ENCODE measurements at places on chromosomes 2 and 18.

GRCh38 chr2:109218087-109218791 is 89.2 kb downstream of the SH3RF3 start:
- DNase-seq, result no peak

DNA sequence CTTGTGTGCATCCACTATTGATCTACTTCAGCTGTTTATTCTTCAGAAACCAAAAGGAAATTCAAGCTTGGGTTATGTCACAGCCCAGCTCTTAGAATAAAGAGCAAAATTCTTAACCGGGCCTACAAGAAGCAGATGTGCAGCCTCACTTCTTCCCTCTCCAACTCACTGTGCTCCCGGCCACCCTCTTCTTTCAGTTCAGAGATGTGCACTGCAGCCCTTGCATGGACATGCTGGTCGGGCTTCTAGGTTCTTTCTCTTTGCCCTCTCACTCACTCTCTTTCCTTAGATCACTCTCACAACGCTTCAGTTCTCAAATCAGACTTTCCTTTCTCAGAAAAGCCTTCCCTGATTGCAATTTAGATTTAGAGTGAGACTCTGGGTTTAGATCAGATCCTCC is 104.1 kb downstream of the CHN1 start:
- DNase-seq, result no peak

DNA sequence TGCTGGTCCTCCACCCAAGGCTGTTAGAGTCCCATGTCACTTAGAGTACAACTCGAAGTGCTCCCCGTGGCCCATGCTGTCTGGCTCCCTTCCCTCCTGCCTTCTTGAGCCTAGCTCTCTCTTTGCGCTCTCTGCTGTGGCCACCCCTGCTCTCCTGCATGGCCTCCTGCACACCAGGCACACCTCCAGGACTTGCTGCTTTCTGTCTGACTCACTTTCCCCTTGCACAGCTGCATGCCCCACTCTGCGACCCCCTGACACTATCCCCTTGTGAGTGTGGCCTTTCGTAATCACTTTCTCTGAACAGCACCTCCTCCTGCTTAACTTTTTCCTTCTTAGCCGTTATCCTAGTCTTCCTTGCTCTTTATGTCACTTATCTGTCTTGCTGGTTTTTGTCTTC is 343.6 kb downstream of the TGIF1 start:
- no peak for DNase-seq

GRCh38 chr18:56373601-56374000 is 264.8 kb downstream of the TXNL1 start:
- no peak for DNase-seq

GRCh38 chr2:85420536-85421259 is 2.2 kb downstream of the SH2D6 start:
- DNase-seq, result peak; percentile 90

DNA sequence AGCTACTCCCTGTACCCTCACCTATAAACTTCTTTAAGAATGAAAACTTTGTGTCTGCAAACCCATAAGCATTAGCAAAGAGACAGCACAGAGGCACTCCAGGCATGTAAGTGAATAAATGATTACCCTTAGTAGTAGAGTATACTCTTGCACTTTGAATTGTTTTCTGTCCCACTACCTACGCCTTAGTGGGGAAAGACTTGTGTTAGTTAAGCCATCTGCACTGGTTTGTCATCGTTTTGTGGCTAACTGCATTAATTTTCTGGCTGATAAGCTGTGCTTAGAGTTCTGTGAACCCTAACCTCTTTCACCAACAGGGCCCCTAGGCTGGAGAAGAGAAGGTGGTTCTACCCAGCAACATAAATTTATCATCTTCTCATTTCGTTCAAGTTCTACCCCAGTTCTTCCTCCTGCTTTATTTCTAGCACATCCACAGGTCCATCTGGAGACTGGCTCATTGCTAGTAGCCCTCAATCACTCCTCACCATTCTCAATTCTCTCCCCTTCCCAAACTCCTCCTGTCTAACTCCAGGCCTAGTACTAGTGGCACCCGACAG is 710 bp downstream of the LMAN2L start:
- no peak for DNase-seq

DNA sequence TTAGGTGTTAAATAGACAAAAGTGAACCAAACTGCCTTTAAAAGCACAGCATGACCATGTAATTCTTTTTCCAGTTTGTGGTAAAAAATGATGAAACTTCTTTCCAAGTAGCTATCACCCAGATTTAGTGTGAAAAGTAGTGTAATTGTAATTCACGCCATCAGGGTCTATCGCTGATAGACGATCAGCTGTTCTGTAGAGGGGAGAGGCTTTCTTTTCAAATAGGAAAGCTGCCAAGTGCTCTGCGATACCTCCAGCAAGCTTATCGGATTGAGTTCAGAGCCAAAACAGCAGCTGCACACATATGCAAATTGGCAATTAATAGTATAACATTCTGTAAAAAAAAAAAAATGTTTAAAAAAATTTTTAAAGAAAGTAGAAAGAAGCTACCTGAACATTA is 61.9 kb upstream of the PSMD14 start:
- no peak for DNase-seq

DNA sequence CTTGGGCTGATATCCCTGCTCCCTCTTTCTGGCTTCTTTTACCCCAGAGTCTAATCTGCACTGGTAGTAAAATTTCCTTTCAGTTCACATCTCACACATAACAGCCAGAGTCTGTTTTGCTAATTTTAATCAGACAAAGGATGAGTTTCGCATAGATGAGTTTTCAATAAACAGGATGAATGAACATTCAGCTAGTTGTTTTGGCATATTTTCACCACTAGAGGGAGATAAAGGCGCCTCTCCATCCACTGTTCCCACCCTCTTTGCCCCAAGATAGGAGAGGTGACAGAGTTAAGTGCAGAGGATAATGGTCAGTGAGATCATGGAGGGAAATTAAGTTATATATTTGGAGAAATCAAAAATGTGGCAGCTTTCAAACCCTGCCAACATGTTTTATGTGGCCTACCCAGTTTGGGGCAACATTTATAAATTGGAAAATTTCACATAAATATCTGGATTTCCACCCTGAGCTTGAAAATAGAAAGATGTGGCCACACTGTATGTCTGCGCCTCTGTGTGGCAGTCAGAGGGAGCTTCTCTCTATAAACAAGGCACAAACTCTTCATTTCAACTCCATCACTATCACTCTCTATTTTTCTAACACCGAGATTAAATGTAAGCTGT is 48.5 kb upstream of the DTNA start:
- DNase-seq, result peak; percentile 26

DNA sequence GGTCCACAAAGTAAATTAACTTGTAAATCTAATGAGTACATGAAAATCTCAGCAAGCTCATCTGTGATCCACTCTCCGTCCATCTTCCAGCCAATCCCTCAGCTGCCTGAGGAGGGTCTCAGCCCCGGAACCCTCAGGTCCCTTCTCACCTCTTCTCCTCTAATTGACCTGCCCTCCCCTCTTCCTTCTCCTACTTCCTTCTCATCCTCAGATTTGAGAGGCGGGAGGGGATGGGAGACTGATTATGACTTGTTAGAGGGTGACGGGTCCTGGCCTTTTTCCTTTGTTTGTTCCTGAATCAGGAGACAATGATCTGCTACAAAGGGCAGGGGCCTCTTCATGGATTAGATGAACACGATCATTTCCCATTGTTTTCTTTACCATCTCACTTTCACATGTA is 80.1 kb downstream of the CYBRD1 start:
- no peak for DNase-seq

- DNase-seq, result no peak
Measured at GRCh38 chr2:239021224-239021623, 173.3 kb downstream of the TWIST2 start.

DNA sequence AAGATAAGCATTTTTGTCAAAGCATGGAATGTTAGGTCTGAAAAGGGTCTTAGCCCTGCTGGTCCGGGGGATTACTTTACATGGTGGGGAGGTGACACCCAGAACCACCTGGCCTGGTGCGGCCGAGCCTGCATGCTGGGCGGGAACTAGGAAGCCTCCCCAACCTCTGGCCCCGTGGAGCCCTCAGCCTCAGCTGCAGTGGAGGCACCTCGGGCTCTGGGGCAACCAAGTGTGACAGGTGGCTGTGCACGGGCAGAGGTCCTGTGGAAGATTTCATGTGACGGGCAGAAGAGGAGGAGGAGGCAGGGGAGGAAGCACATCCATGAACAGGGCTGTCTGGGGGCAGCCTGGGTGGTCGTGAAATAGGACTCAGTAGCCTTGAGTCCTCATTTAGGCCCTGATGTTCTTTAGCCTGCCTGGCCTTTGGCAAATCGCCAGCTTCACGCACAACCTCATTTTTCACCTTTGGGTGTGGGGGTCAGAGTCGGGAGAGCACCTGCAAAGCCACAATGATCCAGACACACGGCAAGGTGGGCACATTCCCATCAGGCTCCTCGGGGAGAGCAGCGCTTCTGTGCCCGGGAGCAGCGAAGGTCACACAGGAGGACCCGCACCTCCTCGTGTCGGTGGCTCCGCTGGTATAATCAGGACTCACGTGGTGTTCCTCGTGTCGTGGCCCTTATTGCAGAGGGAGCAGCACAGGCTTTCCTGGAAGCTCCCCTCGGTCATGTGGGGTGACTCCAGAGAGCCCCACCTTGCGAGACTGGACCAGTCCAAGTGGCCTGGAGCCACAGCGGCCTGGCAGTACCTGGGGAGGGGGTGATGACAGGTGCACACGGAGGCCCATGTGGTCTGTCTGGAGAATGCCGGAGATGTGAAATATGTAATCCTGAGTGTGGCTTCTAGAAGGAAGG is 13.9 kb downstream of the CNDP2 start:
- DNase-seq, result no peak

DNA sequence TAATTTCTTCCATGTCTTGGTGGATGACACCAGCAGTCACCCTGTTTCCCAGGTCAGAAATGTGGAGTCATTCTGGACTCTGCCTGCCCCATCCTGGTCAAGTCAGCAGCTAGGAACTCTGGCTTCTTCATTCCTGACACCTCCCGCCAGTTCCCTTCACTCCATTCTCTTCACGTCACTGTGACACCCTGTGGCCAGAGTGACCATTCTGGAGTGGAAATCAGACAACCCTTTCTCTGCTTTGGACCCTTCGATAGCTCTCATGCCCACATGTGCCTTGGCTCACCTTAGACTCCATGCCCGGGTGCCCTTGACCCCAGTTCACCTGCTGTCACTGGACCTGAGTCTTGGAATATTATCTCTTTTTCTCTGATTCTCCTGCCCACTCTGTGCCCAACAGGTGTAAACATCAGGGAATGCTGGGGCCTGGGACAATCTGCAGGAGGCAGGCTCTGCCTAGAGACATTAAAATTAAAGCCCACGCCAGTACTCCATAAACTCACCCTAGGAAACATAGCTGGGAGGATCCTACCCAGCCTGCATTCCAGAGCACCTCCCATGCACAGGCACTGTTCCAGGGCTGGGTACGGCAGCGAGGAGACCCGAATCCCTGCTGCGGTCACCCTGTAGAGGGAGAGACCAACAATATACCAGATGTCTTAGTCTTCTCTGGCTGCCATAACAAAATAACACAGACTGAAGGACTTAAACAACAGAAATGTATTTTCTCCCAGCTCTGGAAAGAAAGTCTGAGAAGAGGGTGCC is 41.1 kb upstream of the FAHD2A start:
- DNase-seq, result no peak

DNA sequence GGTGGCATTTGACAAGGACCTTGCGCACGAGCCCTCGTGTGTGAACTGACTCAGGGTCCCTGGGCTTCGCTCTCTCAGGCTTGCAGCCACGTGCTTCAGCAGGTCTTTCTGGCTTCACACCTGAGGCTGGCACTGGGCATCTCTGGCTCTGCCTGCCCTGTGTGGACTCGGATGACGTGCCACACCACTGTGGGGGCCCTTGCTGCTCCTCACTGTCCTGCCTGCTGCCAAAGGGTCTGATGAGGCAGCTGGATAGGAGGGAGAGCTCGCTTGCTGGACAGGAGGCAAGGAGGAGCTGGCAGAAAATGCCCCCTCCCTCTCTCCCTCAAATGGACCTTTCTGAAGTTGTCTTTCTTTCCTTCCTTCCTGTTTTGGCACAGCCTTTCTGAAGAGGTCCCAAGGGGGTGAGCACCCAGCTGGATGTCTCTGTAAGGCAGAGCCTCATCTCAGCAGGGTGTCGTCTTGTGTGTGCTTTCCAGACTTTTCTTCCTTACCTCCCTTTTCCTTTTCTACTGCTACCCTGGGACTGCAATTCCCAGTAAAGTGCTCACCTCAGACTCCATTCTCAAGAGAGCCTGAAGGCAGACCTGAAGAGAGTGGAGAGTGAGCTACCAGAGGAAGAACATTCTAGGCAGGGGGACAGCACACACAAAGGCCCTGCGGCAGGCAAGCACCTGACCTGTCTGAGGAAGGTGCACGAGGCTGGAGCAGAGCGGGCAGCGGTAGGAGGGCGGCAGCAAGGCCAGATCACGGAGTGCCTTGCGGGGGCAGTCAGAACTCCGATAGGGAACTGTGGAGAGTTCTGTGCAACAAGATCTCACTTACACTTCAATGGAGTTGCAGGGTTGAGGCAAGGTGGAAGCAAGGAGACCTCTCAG is 5.3 kb downstream of the PER2 start:
- DNase-seq, result no peak

GRCh38 chr2:4279431-4279830 is 576.1 kb downstream of the DCDC2C start:
- DNase-seq, result no peak

DNA sequence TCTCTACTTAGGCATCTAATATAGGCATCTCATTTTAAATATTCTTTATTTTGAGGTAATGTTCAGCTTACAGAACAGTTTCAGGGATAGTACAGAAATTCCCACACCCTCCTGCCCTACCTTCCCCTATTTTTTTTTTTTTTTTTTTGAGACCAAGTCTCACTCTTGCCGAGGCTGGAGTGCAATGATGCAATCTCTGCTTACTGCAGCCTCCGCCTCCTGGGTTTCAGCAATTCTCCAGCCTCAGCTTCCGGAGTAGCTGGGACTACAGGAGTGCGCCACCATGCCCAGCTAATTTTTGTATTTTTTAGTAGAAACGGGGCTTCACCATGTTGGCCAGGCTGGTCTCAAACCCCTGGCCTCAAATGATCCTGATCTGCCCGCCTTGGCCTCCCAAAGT is 97.6 kb downstream of the EPB41L5 start:
- DNase-seq, result no peak

DNA sequence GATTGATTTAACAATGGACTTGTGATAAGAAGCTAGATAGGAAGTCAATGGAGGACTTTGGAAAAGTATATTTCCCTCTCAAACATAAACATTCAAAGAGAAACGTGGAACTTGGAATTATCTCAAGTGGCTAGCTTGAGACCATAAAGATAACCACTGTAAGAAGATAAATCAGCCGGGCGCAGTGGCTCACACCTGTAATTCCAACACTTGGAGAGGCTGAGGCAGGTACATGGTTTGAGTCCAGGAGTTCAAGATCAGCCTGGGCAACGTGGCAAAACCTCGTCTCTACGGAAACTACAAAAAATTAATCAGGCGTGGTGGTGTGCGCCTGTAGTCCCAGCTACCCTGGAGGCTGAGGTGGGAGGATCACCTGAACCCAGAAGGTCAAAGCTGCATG is 405.9 kb upstream of the ACVR2A start:
- DNase-seq, result no peak

DNA sequence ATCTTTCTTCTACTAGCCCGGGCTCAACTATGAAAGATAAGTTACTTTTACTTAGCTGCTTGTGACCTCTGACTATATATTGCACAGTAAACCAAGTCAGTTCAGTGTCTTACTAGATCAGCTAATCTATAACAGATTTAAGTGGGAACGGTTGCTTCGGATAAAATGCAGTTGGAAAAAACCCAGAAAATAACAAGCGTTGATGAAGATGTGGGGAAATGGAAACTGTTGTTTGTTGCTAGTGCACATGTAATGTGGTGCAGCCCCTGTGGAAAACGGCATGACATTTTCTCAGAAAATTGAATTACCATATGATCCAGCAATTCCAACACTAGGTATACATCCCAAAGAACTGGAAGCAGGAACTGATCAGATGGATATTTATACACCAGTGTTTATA is 248.5 kb downstream of the PRKCE start:
- no peak for DNase-seq

- no peak for DNase-seq
Measured at GRCh38 chr2:59986511-59986910, 566.9 kb downstream of the BCL11A start.
